Stimulated activated CD8-positive, alpha-beta memory T cell treated with anti-CD3 and anti-CD28 coated beads, Interleukin-4, amount 100 ng/mL, for 1 hour (primary cell): ENCODE measurements at places on chromosomes 1 and 21.

- DNase-seq: no peak
Observed at GRCh38 chr1:156959414-156959813, 39.0 kb downstream of the LRRC71 start.

GRCh38 chr1:206897175-206897574 is at the start of gene IL24:
TSS of gene IL24 (plus strand) at chr1:206897443. CDS start at chr1:206897833, 390 bp downstream.
- no peak for DNase-seq

- no peak for DNase-seq
Observed at GRCh38 chr1:58409336-58409735, 137.2 kb downstream of the OMA1 start.

GRCh38 chr1:39173119-39173994 is 31.1 kb upstream of the MACF1 start:
- no peak for DNase-seq

- DNase-seq: no peak
Observed at GRCh38 chr1:207321790-207322645, 540 bp downstream of the CD55 start.

- DNase-seq: no peak
Observed at GRCh38 chr1:206896261-206896660, 982 bp upstream of the IL24 start.

DNA sequence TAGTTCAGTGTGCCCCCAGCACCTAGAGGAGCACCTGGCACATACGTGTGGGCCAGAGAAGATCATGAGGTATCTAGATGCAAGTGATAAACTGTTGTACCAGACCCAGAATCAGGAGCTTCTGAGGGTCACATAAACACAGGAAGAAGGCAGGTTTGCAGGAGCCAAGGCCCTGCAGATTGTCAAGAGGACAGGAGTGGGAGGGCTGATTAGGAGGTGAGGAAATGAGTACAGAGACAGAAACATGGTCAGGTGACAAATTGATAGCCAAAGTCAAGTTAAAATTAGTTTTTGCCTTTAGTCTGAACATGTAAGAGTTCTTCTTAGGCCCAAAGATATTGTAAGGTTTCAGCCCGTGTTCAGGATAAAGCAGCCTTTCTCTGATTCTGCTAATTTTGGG is 14.0 kb upstream of the TRAF3IP3 start:
- no peak for DNase-seq

DNA sequence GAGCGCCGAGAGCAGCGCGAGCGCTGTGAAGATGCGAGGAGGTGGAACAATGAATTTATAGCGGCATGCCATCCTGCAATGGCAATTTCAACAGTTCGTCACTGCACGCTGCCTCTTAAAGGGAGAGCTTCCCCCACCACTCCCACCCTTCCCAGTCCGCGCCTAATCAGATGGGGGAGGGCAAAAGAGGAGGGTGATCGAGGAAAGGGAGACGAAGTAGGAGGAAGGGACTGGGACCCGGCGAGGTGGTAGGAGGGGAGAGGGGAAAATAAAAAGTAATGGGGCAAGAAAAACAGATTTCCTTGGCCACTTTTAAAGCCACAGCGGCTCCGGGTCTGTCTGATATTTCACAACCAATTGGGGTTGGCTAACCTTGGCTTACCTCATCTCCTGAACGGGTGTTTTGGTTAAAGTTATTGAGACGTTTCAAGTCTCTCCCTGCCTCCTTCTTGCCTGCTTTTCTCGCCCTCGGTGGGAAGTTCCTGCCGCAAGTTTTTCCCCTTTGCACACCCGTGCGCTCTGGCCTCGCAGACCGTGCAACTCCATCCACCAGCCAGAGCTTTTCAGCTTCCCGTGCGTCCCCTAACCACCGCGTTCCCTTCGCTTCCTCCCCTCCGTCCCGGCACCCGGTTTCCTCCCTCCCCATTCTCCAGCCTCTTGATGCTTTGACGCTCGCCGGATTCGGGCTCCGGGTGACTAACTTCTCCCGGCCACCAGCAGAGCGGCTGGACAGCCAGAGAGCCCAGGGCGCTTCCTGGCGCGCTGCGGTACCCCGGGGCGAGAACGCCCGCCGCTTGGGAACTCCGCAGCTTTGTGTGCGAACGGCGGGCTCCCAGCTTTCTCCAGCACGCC is at the start of gene ADAMTS5:
Gene ADAMTS5 (minus strand): TSS at position 27 of the 852 bp plus-strand sequence. CDS start 697 bp downstream, outside the sequence.
- DNase-seq: no peak

- no peak for DNase-seq
Observed at GRCh38 chr1:25765923-25766589, 33.9 kb upstream of the SELENON start.

DNA sequence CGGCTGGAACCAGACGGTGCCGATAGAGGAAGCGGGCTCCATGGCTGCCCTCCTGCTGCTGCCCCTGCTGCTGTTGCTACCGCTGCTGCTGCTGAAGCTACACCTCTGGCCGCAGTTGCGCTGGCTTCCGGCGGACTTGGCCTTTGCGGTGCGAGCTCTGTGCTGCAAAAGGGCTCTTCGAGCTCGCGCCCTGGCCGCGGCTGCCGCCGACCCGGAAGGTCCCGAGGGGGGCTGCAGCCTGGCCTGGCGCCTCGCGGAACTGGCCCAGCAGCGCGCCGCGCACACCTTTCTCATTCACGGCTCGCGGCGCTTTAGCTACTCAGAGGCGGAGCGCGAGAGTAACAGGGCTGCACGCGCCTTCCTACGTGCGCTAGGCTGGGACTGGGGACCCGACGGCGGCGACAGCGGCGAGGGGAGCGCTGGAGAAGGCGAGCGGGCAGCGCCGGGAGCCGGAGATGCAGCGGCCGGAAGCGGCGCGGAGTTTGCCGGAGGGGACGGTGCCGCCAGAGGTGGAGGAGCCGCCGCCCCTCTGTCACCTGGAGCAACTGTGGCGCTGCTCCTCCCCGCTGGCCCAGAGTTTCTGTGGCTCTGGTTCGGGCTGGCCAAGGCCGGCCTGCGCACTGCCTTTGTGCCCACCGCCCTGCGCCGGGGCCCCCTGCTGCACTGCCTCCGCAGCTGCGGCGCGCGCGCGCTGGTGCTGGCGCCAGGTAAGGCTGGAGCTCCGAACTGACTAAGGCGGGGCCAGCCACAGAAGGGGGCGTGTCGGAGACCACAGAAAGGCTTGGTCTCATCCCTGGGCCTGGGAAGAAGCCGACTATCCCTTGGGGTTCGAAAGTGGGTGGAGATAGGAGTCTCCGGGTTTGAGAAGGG is 486 bp downstream of the SLC27A3 start:
- peak; percentile 30 for DNase-seq

- no peak for DNase-seq
Observed at GRCh38 chr1:169108223-169108622, 1.7 kb downstream of the ATP1B1 start.

GRCh38 chr21:44314128-44314527 is 14.3 kb downstream of the PFKL start:
- no peak for DNase-seq

DNA sequence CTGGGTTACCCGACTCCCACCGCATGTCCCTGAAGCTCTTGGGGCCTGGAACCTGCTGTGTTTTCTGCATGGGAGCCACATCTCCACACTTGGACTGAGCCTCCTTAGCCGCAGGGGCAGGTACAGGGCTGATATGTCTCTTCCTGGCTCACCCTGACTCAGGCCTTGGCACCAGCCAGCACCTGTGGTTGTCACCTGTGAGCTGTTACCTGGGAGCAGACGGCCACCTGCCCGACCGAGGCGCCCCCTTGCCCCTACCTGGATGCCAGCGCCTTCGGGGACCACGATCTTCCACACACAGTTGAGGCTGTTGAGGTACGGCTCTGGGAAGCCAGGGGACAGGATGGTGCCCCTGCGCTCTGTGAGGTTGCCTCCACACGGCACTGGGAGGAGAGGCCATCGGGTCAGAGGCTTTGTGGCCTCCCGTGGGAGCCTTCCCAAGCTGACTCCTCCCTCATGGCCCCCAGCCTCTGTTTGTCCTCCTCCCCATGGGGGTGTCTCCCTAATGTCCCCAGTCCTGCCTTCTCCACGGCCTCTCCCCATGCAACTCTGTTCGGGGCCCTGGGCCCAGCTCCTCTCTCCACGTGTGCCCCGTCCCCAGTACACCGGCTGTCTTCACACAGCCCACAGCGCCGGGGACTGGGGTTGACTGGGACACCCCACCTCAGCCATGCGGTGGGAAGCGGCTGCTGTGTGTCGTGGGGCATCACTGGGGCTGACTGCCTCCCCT is 152.0 kb downstream of the ZSCAN20 start:
- no peak for DNase-seq

DNA sequence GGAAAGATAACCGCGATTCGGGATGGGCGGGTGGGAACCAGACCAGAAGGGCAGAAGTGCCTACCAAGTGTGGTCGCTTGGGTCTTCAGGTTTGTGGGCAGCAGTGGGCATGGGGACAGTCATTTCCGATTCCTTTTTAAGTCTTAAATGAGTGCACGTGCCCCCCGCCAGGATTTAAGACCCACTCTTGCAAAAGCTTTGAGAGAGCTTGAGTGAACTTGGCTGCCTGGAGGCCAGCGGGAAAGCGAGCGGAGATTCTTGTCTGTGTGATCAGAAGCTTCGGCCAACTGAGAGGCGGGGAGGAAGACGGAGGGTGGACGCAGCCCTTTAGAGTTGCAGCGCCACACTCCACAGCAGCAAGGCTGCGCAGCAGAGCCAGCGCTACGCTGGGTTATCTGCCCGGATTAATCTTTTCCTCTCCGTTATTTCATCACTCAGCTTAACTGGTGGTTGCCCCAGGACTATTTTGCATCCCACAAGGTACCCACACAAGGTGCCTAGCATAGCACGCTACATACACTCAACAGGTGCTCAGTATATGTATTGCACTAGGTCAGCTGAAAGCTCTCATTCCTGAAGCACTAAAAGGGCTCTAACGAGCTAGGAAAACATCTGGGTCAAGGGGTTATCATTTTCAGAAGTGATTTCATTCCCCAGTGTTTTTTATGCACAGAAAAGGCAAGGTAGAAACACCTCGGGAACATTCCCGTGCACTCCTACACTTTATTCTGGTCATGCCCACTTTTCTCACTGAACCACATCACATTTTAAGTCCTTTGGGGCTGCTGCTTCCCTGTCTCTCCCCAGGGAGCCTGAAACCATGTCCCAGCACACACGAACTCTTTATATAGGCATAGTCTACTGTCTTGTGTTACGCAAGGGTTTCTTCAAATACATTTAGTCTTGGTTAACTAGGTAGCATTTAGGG is 1.5 kb upstream of the BATF3 start:
- DNase-seq: no peak

- DNase-seq: peak; percentile 10
Observed at GRCh38 chr21:39313042-39313570, 326 bp downstream of the BRWD1 start.

- no peak for DNase-seq
Observed at GRCh38 chr1:241924080-241924808, 33.3 kb upstream of the BECN2 start.

DNA sequence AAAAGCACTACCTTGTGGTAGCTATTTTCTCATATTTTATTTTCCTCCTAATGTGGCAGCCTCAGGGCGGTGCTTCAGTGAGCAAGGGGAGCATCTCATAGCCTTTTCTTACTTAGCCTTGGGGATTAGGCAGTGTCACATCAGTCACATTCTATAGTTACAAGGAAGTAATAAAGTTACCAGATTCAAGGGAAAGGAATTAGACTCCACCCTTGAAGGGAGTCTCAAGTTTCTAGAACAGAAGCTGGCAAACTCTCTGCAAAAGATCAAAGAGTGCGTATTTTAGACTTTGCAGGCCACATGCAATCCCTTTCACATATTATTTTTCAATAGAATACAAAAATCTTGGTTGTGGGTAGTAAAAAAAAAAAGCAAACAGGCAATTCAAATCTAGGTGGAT is 350.4 kb downstream of the AMY1C start:
- no peak for DNase-seq

- DNase-seq: no peak
Observed at GRCh38 chr1:32170991-32171390, 8.5 kb upstream of the TXLNA start.

- DNase-seq: no peak
Observed at GRCh38 chr1:70436622-70437251, 25.7 kb downstream of the CTH start.

- DNase-seq: no peak
Observed at GRCh38 chr1:116940814-116941599, 31.3 kb downstream of the PTGFRN start.

GRCh38 chr1:52368383-52369172 is 2.6 kb upstream of the CC2D1B start:
- DNase-seq: peak; percentile 24

- DNase-seq: no peak
Observed at GRCh38 chr1:21828506-21829210, 16.6 kb downstream of the LDLRAD2 start.

- DNase-seq: no peak
Observed at GRCh38 chr1:47235241-47235681, 3.2 kb upstream of the TAL1 start.

- DNase-seq: no peak
Observed at GRCh38 chr1:234970401-234970730, 158.3 kb downstream of the TOMM20 start.
